Urothelium cell line (cell line): ENCODE measurements at places on chromosomes 11 and 22.

DNA sequence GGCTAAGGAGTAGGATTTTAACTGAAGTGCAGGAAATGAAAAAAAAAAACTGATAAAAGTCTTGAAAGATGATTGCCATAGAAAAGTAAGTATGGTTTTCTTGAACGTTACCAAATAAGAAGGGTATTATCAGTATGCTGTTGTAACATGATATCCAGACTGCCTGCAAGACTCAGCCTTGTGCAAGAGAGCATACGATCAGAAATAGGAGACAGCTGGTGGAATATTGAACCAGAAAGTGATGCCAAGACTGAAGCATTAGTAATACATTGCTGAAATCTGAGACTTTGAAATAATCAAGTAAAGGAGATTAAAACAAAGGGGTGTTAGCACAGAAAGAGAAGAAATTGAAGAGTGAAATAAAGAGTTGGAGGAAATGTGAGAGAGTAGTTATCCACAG, 452.7 kb upstream of the CNTN5 start:
- DNase-seq = no peak

- no peak for DNase-seq
Observed at GRCh38 chr11:76850815-76851214, 9.9 kb upstream of the ACER3 start.

- DNase-seq = no peak
Observed at GRCh38 chr11:117744471-117745150, 52.4 kb downstream of the DSCAML1 start.

DNA sequence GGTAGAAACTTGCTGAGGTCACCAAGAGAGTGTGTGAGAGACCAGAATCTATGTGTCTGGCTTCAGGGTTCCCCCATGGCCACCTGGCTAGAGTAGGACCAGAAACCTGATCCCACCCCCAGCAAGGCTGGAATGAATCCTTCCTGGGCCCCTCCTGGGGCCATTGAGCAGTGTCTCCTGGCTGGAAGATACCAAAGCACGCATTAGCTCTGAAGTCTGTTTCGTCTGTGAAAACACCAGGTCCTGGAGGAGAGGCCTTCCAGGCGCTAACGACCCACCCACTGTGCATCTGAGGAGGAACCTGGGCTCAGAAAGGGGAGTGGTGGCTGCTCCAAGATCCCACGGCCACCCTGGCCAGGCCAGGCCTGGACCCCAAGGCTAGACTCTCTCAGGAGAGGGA, 15.5 kb upstream of the TSKU start:
- no peak for DNase-seq

- no peak for DNase-seq
Observed at GRCh38 chr11:10002221-10002620, 291.8 kb downstream of the SBF2 start.

DNA sequence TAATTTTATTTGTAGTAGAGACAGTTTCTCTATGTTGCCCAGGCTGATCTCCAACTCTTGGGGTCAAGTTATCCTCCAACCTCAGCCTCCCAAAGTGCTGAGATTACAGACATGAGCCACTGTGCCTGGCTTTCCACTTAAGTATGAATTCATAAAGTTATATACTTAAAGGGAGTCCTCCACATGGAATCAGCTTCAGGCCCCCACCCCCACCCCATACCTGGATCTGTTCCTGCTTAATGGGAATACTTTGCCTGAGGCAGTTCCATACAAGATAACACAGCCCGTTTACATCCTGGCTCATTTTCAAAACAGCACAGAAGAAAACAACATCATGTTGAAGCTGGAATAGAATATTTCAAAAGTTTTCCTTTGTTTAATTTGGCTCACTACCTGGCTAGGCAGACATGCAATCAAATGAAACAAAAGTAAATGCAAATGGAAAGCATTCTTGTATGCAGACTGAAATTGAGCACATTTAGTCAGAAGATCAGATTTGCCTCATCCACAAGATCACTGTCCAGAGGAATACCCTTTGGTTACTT, 82.4 kb downstream of the FAT3 start:
- DNase-seq = no peak

DNA sequence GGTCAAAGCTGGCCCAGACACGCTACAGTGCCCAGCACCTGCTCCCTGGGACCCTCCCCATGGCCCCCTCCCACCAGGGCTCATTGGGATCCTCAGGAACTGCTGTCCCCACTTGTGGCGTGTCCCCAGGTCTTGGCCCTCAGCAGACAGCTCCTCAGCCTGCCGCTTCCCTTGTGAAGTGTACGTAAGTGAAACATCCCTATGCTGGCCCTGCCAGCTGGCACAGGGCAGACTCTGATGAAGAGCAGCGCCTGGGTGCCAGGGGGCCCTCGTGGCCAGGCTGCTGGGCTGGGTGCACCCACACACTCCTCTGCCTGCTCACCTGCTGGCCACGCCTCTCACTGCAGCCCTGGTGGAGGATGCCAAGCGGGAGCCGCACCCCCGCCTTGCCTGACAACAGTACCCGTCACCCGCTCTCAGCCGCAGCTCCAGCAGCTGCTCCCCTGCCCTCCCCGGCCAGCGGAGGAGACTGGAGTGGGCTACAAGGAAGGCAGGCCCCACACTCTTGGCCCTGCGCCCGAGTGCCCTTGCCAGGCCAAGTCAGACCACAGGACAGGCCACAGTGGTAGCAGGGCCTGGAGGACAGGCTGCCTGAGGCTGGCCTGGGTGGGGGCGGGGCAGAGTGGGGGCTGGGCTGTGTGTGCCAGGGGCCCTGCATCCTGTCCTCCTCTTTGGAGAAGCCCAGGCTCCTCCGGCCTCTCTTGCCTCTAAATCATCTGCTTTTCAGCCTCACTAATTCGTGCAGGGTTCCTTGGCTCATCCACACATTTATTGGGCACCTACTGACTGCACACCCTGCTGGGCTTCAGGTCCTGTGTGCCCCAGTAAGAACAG, 39.5 kb downstream of the IGF2 start:
- DNase-seq = no peak

- no peak for DNase-seq
Observed at GRCh38 chr22:27986459-27986858, 67.4 kb upstream of the PITPNB start.

- no peak for DNase-seq
Observed at GRCh38 chr11:47499614-47500013, 50.7 kb upstream of the RAPSN start.

- DNase-seq = no peak
Observed at GRCh38 chr22:35995348-35995747, 33.3 kb downstream of the RBFOX2 start.
